ENCODE measurements at places on chromosomes 16 and 17.

- DNase-seq, result no peak
Measured at GRCh38 chr17:69093279-69093789, 32.6 kb upstream of the ABCA9 start.

GRCh38 chr17:35774499-35774898, 13.8 kb downstream of the C17orf50 start:
- no peak for DNase-seq

- no peak for DNase-seq
Measured at GRCh38 chr17:17820463-17821158, 16.2 kb downstream of the SREBF1 start.

DNA sequence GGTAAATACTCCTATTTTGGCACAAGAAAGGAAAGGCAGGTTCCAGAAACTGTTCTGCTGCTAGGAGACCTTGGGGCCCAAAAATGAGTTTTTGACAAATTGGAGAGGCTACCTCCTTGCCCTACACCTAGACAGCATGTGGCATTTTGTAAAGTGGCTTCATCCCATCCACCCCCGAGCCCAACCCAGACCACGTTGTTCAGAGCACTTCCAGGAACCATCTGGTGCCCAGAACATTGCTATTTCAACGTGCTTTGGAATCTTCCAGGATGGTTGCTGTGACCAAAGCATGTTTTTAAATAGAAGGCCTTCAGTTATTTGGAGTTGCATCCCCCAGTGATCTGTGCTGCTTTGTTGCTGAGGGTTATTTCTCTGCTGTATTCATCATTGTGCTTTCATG, 116.3 kb upstream of the TOM1L1 start:
- DNase-seq, result no peak

- no peak for DNase-seq
Measured at GRCh38 chr16:86298758-86299134, 211.6 kb upstream of the FOXF1 start.

GRCh38 chr17:55268649-55269480, 4.1 kb downstream of the HLF start:
- DNase-seq, result no peak

DNA sequence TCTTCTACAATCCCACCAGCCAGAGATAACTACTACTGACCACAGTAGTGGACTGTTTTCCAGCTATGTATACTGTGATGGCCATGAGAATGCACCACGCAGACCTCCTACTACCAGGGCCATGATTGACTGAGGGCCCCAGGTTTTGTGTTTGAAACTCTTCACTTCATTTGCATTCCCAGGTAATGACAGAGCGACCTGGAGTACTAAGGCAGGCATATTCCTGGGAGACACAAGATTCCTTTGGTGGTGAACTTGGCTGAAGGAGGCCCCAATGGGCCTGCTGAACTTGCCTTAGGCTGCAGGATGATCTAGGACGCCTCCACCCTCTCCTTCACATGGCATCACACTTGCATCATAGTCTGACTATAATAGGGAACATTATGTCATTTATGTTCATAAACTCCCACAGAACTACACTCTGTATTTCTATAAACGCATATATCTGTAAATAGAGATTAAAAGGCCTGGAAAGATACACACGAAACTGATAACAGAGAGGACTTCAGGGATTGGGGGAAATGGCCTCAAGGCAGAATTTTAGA, 30.4 kb downstream of the CLEC19A start:
- no peak for DNase-seq

- no peak for DNase-seq
Measured at GRCh38 chr17:63689479-63689878, 10.4 kb downstream of the LIMD2 start.

DNA sequence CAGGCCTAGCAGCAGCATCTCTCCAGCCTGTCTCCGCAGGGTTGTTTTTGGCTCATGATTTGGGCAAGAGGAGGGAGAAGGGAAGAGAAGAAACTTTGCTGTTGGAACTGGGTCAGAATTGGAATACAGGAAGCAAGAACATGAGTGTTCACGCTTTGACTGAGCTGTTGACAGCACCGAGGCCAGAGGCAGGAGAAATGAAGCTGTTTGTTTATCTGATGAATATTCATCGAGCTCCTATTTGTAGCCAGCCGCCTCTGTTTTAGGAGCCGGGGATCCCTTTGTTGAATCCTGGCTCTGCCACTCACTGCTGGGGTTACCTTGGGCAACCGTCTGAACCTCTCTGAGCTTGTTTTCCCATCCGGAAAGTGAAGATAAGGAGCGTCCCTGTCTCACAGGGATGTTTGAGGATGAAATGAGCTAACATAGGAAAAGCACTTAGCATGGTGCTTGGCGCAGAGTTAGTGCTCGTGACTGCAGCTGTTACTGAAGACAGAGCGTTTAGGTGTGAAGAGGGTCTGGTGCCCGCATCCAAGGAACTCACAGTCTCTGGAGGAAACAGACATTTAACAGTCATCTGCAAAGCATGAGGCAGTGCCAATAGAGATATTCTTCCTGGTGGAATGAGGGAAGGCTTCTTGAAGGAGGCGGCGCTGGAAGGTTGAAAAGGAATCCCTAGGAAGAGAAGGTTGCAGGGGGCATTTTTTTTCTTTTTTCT, 29.2 kb downstream of the RAP1GAP2 start:
- DNase-seq, result no peak
